Activated B cell treated with CpG ODN at 0.5 μM for 24 hours (primary cell): ENCODE measurements at places on chromosomes 4 and X. TPM values are rescaled to one million over a fixed set of nuclear protein-coding genes. Genes with fewer than 3 reads are reported as not detected.

- H3K4me1 ChIP-seq: no peaks in the 10 kb centered on the region
- no peak overlapping the region for H3K4me3 ChIP-seq
- H3K27me3 ChIP-seq: no peaks in the 10 kb centered on the region
Measured at GRCh38 chrX:36334572-36334971, 415.0 kb downstream of the CFAP47 start.

- H3K4me1 ChIP-seq: peaks cover 82% of the 10 kb centered on the region
- no peaks in the 10 kb centered on the region for H3K27me3 ChIP-seq
- no peak for DNase-seq
- peak overlapping the region; percentile 83 for H3K27ac ChIP-seq
- H3K36me3 ChIP-seq: peaks cover 16% of the 10 kb centered on the region
- H3K4me3 ChIP-seq: peak overlapping the region; percentile 52
Measured at GRCh38 chr4:85734424-85734831, 259.5 kb downstream of the ARHGAP24 start.

GRCh38 chr4:102598086-102598761, 97.1 kb downstream of the NFKB1 start:
- H3K36me3 ChIP-seq: peaks cover 87% of the 10 kb centered on the region
- H3K4me3 ChIP-seq: no peak overlapping the region
- H3K27ac ChIP-seq: peak overlapping the region; percentile 78
- DNase-seq: no peak

DNA sequence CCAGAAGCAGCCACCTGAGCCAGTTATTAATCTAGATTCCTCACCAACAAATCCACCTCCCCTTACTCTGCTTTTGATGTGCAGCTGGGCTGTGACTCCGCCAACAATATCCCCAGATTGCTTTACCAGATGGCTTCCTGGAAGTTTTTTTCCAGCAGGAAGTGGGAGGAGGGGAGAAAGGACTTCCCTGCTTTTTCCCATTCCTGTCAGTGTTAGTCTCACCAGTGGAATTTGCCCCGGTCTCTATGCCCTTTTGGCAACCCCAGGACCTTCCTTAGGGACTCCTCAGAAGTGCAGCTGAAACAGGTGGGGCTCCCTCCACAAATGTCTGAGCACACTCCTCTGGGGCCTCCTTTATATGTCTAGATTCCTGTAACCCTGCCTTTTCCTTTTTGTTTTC, 465.2 kb upstream of the IGFBP7 start:
- H3K4me3 ChIP-seq: no peak overlapping the region
- no peaks in the 10 kb centered on the region for H3K36me3 ChIP-seq
- H3K27me3 ChIP-seq: no peaks in the 10 kb centered on the region
- no peaks in the 10 kb centered on the region for H3K4me1 ChIP-seq

DNA sequence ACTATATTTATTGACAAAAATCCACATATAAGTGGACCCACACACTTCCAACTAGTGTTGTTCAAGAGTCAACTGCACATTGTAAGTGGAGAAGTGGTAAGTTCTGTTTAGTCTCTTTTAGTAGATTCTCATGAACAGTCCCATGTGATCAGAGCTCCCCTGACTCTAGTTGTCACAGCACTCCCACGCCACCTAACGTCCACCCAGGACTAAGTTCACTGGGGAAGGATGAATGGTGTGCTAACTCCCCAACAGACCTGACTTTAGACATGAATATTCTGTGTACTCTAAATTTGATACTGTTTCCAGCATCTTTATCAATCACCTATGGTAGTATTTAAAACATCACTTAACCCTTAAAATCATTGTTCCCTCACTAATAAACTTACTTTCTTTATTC, 59.8 kb downstream of the PACRGL start:
- no peaks in the 10 kb centered on the region for H3K36me3 ChIP-seq
- no peak overlapping the region for H3K27ac ChIP-seq
- H3K4me1 ChIP-seq: no peaks in the 10 kb centered on the region
- H3K27me3 ChIP-seq: no peaks in the 10 kb centered on the region
- DNase-seq: no peak

Gene SPON2
- 2.2 and 3.4 TPM in 2 replicates for total RNA-seq

Gene MSANTD1
- total RNA-seq: 3.4 and 5.0 TPM in 2 replicates

GRCh38 chr4:181643466-181643865, 599.7 kb upstream of the TENM3 start:
- DNase-seq: no peak
- no peaks in the 10 kb centered on the region for H3K27me3 ChIP-seq
- no peak overlapping the region for H3K27ac ChIP-seq
- no peak overlapping the region for H3K4me3 ChIP-seq
- H3K36me3 ChIP-seq: no peaks in the 10 kb centered on the region
- no peaks in the 10 kb centered on the region for H3K4me1 ChIP-seq

Gene NALF2
- total RNA-seq: 0.04 TPM in 1 of 2 replicates, not detected in the other

Gene SPANXD
- total RNA-seq: not detected in 2 replicates

Gene ADH7
- not detected in 2 replicates for total RNA-seq

GRCh38 chr4:74638001-74638400, 156.3 kb downstream of the BTC start:
- no peak overlapping the region for H3K4me3 ChIP-seq

DNA sequence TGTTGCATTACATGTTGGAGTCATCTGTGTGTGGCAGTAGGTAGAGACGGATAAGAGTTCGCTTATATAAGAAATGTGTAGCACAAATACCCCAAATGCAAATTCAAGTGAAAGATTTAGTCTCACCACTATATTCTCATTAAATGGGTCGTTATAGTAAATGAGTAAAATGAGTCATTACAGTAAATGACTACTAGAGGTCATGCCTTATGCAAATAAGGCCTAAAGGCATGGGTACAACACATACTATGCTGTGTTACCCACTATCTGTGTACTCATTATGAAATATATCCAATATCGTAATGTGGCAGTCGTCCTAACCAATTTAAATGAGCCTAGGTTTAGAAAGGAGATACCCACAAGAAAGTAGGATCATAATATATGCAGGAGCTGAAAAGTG, 1603.1 kb downstream of the C4orf33 start:
- no peak overlapping the region for H3K4me3 ChIP-seq
- no peaks in the 10 kb centered on the region for H3K27me3 ChIP-seq
- H3K36me3 ChIP-seq: no peaks in the 10 kb centered on the region
- no peak overlapping the region for H3K27ac ChIP-seq
- no peaks in the 10 kb centered on the region for H3K4me1 ChIP-seq

GRCh38 chr4:120065974-120066516, 603 bp downstream of the MAD2L1 start:
- H3K4me3 ChIP-seq: peak overlapping the region; percentile 99
- H3K27me3 ChIP-seq: no peaks in the 10 kb centered on the region
- H3K4me1 ChIP-seq: peaks cover 30% of the 10 kb centered on the region
- peaks cover 4% of the 10 kb centered on the region for H3K36me3 ChIP-seq

DNA sequence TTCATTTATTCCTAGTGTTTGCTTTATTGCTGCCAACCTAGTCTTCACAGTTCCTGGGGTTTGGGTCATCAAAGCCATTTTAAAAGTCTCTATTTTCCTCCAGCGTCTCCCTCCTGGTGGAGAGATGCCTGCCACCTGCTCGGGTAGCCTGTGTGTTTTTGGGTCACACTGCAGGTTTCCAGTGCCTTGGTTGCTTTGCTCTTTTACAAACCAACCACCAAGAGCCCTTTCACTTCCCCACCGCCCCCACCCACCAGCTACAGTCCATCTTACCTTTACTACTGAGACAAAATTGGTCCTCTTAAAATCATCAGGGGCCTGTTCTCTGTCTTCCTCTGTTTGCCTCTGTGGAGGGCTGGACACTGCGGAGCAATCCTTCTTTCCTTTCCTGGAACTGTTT, 280.5 kb upstream of the GATB start:
- H3K36me3 ChIP-seq: no peaks in the 10 kb centered on the region
- DNase-seq: no peak
- H3K27me3 ChIP-seq: peaks cover 20% of the 10 kb centered on the region
- H3K27ac ChIP-seq: no peak overlapping the region
- no peak overlapping the region for H3K4me3 ChIP-seq

DNA sequence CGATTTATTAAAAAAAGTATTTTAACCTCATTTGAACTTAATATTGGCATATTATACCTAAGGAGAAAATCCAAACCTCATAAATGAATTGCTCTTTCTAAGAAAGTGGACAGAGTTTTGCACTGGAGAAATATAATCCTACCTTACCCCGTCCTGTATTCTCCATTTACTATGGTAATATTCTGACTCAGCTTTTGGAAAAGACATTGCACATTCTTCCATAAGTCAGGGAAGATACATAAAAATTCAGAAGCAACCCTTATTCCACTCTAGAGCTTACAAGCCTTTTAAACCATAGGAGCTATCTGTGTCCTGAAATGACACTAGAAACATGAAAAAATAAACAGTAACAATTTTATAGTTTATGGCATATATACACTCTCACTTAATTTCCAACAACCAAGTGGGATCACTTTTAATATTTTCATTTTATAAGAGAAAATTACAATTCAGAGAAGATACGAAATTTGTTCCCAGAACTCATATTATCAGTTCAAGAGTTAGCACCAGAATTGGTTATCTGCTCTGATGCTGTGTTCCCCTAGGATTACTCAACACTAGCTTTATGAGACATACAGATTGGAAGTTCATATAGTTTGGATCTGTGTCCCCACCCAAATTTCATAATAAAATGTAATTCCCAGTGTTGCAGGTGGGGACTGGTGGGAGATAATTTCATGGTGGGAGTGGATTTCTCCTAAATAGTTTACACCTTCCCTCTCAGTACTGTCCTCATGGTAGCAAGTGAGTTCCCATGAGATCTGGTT, 359.4 kb downstream of the ARAP2 start:
- no peak for DNase-seq
- H3K36me3 ChIP-seq: no peaks in the 10 kb centered on the region
- H3K27ac ChIP-seq: no peak overlapping the region
- H3K4me3 ChIP-seq: no peak overlapping the region

Gene BBS7
- 7.5 and 9.4 TPM in 2 replicates for total RNA-seq

DNA sequence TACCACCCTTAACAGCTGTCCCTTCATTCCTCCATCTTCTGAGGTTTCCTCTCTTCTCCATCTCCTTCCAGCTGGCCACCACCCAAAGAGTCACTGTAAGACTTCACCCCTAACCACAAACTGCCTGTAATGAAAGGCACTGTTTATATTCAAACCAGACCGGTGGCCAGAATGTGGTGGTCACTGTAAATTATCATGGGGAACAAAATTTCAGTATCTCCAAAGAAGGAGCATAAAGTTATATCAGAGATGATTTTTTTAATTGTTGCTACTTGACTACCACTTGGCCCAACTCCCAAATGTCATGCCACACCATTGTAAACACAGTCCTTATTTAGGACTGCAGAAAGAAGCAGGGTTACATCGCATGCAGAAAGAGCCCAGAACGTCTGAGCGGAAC, 44.8 kb downstream of the SMARCA1 start:
- H3K36me3 ChIP-seq: no peaks in the 10 kb centered on the region
- no peak overlapping the region for H3K27ac ChIP-seq
- no peak overlapping the region for H3K4me3 ChIP-seq
- no peak for DNase-seq
- no peaks in the 10 kb centered on the region for H3K4me1 ChIP-seq
- no peaks in the 10 kb centered on the region for H3K27me3 ChIP-seq

DNA sequence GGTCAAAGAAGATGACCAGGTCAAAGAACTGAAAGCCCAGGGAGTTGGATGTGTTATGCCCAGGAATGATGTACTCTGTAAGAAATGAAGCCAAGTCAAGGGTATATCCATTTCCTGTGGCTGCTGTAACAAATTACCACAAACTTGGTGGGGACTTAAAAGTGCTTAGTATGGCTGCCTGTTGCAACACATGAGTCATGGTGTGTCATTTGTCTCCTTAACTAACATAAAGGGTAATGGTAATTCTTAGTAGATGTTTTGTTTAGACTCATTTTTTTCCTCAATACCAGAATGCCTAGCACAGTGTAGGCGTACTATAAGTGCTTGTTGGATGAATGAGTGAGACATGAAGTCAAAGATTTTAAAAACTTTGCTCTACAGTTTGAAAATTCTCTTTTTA, 45.7 kb downstream of the SYTL5 start:
- H3K4me1 ChIP-seq: no peaks in the 10 kb centered on the region
- no peak overlapping the region for H3K4me3 ChIP-seq
- no peaks in the 10 kb centered on the region for H3K36me3 ChIP-seq
- no peak for DNase-seq
- H3K27me3 ChIP-seq: no peaks in the 10 kb centered on the region

Gene HSFX4
- not detected in 2 replicates for total RNA-seq

Gene RRH
- 0.59 TPM in 1 of 2 replicates, not detected in the other for total RNA-seq

- H3K4me3 ChIP-seq: no peak overlapping the region
- no peak overlapping the region for H3K27ac ChIP-seq
- no peaks in the 10 kb centered on the region for H3K36me3 ChIP-seq
- DNase-seq: no peak
- H3K4me1 ChIP-seq: no peaks in the 10 kb centered on the region
Measured at GRCh38 chr4:109746728-109747127, 16.9 kb upstream of the PLA2G12A start.

Gene AVPR2
- not detected in 2 replicates for total RNA-seq

DNA sequence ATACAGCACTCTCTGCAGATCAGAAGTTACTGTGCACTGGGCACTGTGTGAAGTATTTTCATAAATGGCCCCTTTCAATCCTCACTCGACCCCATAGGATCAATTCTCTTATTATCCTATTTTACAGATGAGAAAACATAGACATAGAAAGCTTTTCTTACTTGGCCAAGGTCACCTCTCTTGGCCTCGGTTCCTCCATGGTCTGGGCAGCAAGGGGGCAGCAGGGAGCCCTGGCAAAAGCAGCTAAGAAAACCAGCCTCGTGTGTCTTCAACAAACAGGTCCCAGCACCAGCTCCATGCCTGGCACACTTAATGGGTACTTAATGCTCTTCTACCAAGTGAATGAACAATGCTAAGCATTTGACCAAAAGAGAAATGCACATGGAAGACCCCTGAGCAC, 34.4 kb downstream of the BST1 start:
- no peaks in the 10 kb centered on the region for H3K27me3 ChIP-seq
- DNase-seq: no peak
- H3K4me1 ChIP-seq: no peaks in the 10 kb centered on the region
- no peaks in the 10 kb centered on the region for H3K36me3 ChIP-seq

Gene CD40LG
- not detected in 2 replicates for total RNA-seq

GRCh38 chr4:108118505-108118904, 50.2 kb downstream of the LEF1 start:
- DNase-seq: no peak
- H3K4me3 ChIP-seq: no peak overlapping the region

- H3K27me3 ChIP-seq: peaks cover 12% of the 10 kb centered on the region
- no peak for DNase-seq
- H3K27ac ChIP-seq: no peak overlapping the region
- H3K36me3 ChIP-seq: no peaks in the 10 kb centered on the region
Measured at GRCh38 chr4:7828793-7829301, 110.8 kb downstream of the AFAP1 start.

DNA sequence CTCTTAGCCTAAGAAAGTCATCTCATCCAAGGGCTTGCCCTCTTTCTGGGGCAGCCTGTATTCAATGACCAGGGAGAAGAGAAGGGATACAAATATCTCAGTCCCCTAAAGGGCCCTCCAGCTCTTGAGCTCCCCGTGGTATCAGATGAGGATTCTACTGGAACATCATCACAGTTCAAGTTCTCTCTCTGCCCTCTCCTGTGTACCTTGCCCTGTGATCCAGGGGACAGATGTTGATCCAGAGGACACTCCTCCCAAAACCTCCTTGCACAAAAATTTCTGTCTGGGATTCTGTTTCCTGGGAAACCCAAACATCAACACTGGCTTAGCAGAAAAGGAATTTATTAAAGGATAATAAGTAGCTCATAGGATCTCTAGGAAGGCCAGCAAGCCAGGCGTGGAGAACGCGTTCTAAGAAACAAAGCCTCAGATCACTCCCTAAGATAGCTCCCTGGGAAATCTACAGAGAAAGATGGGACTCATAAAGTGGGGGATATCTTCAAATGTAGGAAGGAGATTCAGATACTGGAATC, 296.3 kb upstream of the KLF3 start:
- H3K4me1 ChIP-seq: no peaks in the 10 kb centered on the region
- no peak overlapping the region for H3K27ac ChIP-seq
- H3K4me3 ChIP-seq: no peak overlapping the region
- H3K27me3 ChIP-seq: no peaks in the 10 kb centered on the region
- no peak for DNase-seq
- H3K36me3 ChIP-seq: no peaks in the 10 kb centered on the region

Gene PRSS12
- not detected in 2 replicates for total RNA-seq
